ENCODE measurements at places on chromosomes 7 and 10. TPM values are rescaled to one million over a fixed set of nuclear protein-coding genes. Genes with fewer than 3 reads are reported as not detected.

The EMX2 gene
- 0.27 TPM for polyA plus RNA-seq

The C10orf62 gene
- polyA plus RNA-seq = 0.95 TPM

The GSTO2 gene
- 21.9 TPM for polyA plus RNA-seq

The SPDYE2B gene
- not detected for polyA plus RNA-seq

The NAT16 gene
- 3.6 TPM for polyA plus RNA-seq
